ENCODE measurements at places on chromosomes 11 and 22.

- DNase-seq: peak; percentile 41
Measured at GRCh38 chr11:134331354-134332188, at the start of gene GLB1L2. TSS of gene GLB1L2 (plus strand) at chr11:134331988. CDS start at chr11:134332062, 74 bp downstream.

DNA sequence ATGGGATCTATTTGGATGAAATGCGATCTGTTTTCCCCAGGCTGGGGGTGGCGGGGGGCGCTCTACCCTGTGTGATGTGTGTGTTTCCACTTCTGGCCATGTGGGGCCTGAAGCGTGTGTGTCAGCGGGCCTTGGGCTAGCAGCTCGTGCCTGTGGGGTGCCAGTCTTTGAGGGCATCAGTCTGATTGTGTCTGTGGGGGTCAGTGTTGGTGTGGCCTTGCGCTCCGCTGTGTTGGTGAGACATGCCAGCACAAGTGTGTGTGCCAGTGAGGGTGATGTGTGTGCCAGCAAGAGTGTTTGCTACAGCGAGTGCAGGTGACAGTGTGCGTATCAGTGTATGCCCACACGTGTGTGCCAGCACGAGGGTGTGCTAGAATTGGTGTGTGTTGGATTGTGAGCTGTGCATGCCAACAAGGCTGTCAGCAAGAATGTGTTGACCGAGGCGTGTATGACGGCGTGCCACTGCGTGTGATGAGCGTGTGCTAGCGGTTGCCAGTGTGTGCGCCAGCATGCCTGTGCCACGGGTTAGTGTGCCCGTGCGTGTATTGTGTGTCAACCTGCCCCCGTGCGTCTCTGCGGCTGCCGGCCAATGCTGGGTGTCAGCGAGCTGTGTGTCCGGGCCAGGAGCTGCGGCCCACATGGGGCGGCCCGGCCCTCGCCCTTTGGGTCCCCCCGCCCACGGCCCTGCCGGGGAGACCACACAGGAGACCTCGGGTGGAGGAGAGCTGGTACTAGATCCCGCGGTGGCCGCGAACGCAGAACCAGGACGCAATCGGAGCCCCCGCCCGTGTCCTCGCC, 519 bp downstream of the ARRB1 start:
- peak; percentile 55 for DNase-seq

GRCh38 chr11:126747315-126747714, 253.3 kb downstream of the KIRREL3 start:
- DNase-seq: no peak

GRCh38 chr11:114812733-114813132, 134.4 kb downstream of the NXPE2 start:
- DNase-seq: no peak

- no peak for DNase-seq
Measured at GRCh38 chr22:23237841-23238240, 57.5 kb downstream of the BCR start.

- no peak for DNase-seq
Measured at GRCh38 chr11:128618603-128619002, 31.2 kb upstream of the ETS1 start.

DNA sequence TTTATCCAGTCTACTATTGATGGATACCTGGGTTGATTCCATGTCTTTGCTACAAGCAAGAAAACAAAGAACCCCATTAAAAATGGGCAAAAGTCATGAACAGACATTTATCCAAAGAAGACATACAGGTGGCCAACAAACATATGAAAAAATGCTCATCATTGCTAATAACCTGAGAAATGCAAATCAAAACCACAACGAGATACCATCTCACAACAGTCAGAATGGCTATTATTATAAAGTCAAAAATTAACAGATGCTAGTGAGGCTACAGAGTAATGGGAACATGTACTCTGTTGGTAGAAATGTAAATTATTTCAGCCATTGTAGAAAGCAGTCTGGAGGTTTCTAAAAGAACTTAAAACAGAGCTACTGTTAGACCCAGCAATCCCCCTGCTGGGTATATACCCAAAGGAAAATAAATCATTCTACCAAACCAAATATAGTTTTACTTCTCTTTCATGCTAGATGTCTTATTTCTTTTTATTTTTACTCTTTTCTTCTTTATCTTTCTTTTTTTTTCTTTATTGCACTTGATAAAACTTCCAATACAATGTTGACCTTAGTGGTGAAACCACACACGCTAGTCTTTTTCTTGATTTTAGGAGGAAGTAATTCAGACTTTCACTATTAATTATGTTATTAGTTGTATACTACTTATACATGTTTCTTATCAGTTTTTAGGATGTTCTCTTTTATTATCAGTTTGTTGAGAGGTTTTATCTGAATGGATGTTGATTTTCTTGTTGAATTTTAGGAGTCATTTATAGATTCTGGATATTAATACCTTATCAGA, 14.3 kb downstream of the TRIM22 start:
- no peak for DNase-seq

DNA sequence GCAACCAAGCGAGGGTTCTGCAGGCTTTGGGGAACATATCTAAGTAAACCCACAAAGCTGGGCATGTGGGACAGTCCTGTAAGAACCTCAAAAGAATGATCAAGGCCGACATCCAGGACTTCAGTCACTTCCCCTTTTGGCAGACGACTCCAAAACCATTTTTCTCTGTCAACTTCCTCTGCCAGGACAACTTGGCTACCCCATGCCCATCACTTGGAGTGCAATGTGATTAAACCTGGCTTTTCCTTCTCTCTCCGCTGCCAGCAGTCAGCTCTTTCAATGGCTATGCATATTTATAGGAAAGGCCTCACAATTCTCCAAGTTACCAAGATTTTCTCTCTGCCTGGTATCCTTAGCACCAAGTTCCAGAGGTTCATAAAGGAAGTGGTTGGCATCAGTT, 78.9 kb downstream of the C11orf58 start:
- no peak for DNase-seq

- no peak for DNase-seq
Measured at GRCh38 chr11:8362491-8362890, 98.8 kb upstream of the LMO1 start.

GRCh38 chr11:108751444-108751843, 86.6 kb downstream of the DDX10 start:
- no peak for DNase-seq

DNA sequence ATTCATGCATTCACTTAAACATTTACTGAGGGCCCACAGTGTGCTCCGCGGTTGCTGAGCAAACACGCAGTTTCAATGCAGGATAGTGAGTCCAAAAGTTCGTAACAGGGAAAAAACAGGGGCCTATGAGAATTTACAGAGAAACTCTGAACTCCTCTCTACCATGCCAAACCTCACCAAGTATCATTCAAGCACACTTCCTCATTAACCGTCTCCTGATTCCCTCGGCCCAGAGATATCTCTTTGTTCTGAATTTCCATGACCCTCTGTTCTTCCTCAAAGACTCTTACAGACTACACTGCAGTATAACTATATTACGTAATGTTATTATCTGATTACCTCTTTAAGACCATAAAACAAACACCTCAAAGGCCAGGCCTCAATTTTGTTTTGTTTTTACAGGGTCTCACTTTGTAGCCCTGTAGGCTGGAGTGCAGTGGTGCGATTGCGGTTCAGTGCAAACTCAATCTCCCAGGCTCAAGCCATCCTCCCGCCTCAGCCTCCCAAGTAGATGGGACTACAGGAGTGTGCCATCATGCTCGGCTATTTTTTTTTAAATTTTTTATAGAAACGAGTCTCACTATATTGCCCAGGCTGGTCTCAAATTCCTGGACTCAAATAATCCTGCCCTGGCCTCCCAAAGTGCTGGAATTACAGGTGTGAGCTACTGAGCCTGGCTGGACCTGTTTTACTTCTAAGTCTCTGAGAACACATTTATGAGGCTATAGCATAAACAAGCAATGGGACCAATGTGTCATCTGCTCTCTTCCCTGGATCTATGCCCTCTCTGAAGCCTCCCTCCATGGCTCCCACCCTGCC, 3.6 kb downstream of the HPS4 start:
- DNase-seq: no peak

DNA sequence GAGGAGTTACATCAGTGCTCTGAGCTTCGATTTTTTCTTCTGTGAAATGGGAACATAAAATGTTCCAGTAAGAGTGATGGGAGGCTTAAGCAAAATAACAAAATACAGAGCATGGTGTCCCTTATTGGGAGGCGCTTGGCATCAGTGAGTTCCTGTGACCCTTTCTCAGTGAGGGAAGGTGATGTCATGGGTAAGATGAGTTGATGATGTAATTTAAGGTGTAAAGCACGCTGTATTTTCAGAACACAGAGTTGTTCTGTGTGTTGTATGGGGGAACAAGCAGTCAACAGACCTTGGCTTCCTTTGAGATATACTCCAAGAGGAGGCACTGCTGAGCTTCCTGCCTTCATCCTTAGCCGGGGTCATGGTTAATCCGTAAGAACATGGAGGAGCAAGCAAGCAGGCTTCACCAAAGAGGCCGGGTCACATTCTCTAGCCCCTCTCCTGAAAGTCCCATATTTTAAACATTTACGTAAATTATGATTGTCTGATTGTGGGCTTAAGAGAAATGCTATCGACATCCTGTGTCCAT, 266.7 kb downstream of the LARGE1 start:
- no peak for DNase-seq

DNA sequence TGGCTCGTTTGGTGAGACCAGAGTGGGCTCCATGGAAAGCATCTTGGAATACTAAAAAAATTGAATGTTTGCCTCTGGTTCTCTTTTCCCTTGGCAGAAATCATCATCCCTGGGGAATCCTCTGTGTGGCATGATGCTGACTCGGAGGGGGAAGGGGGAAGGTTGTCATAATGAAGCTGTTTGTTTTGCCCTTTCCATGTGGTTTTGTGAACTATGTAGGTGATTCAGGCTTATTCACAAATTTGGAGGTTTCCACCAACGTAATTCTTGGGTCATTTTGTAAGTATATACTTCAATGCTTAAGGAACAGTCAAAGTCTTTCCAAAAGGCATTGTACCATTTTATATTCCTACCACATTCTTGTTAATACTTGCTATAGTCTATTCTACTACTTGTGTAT, 754.0 kb upstream of the FAT3 start:
- DNase-seq: no peak

GRCh38 chr22:37639070-37639760, at the start of gene SH3BP1:
TSS of gene SH3BP1 (plus strand) at chr22:37639669. CDS start at chr22:37639788, 119 bp downstream.
- DNase-seq: no peak

GRCh38 chr11:77211040-77211451, 83.0 kb downstream of the MYO7A start:
- no peak for DNase-seq

DNA sequence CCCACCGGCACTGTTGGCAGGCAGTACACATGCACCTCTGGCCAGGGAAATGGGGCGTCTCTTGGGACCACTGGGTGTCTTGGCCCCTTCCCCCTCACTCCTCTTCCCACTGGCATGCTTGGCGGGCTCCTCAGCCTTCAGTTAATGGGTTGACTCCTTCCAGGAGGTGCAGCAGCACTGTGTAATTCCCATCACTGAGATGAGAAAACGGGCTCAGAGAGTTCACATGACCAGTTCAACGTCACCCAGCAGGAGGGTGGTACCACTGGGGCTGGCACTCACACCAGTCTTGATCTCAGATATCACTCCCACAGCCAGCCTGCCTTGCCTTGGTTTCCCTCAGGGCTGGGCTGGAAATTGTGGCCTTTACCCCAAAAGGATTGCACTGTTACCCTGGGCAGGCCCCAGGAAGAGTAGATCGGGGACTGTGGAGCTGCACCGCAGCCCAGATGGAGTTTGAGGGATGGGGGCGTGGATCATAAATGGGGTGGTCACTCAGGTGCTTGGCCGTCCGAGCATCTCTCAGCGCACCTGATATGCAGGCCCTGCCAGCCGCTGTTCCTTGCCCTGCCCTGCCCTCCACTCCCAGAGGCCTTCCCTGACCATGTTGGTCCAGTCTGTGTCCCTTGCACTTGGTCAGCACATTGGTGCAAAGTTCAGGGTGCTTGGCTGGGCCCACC, 16.9 kb downstream of the CAPN5 start:
- DNase-seq: no peak

DNA sequence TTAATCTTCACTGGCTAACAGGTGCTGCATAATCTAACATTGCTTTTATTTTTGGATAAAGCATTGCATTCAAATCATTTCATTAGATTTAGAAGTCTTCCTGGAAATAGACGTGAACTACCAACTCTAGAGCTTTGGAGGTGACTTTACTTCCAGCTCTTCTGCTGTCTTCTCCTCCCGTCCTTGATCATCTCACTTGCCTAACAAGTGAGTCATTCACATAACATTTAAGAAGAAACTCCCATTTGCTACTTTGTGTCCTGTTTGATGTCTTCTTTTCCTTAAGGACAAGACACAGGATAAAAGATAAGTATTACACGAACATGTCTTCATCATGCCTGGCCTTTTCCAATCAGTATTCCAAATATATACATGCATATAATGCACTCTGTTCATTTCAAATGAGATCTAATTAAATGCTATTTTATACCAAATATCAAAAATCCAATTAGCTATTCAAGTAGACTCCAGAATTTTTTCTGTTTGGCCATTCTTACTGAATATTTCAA, 88.3 kb downstream of the BDNF start:
- DNase-seq: no peak

- no peak for DNase-seq
Measured at GRCh38 chr22:25840167-25840566, 98.2 kb downstream of the MYO18B start.

DNA sequence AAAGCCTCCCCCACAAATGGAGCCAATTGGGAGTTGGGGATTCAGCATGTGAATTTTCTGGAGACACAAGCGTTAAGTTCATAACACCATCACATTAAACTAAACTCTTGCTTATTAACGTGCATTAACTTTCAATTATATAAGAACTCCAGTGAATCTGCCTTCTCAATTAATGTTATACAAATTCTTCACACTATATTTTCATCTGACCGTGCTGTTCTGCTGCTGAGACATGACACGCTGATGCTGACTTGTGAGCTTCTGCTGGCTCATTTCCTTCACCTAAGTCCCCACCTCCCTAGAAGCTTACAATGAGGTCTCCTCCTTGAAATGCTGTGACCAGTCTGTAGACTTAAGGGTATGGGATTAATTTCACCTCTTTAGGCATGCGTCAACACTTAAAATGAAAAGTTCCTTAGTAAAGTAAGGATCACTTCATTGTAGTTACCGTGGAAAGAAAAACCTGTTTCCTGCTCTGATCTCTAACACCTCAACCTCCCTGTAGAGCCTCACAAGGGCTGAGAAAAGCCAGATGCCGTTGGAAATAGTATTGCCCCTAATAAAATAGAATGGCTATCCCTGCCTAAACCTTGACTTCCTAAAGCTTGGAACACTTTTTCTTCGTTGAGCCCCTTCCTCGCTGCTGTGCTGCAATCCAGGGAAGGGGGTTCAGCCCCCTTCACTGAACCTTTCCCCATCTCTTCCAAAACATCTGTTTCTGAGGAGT, 2.2 kb downstream of the HBG2 start:
- DNase-seq: no peak

DNA sequence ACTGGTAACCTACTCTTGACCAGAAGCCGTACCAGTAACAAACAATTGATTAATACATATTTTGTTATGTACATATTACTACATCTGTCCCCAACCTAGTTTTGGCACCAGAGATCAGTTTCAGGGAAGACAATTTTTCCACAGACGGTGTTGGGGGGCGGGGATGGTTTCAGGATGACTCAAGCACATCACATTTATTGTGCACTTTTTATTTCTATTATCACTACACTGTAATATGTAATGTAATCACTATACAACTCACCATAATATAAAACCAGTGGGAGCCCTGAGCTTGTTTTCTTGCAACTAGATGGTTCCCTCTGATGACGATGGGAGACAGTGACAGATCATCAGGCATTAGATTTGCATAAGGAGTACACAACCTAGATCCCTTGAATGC, 15.5 kb downstream of the DGCR8 start:
- DNase-seq: no peak

- no peak for DNase-seq
Measured at GRCh38 chr11:70495351-70496310, 97.3 kb downstream of the CTTN start.
